Naive thymus-derived CD4-positive, alpha-beta T cell (primary cell): ENCODE measurements at places on chromosomes 3 and 15. TPM values are rescaled to one million over a fixed set of nuclear protein-coding genes. Genes with fewer than 3 reads are reported as not detected.

- no peak for DNase-seq
Measured at GRCh38 chr3:124396339-124396950, 333.8 kb upstream of the UMPS start.

GRCh38 chr15:42608110-42608531 lies 32.7 kb downstream of the STARD9 start:
- peak; percentile 9 for DNase-seq

GRCh38 chr15:25850154-25851111 lies 12.7 kb downstream of the ATP10A start:
- DNase-seq: peak; percentile 42

- DNase-seq: no peak
Measured at GRCh38 chr3:110414855-110415254, 656.8 kb upstream of the NECTIN3 start.

RTP4 gene
- total RNA-seq: 1.6 TPM

- DNase-seq: no peak
Measured at GRCh38 chr3:170480111-170480510, 61.4 kb downstream of the CLDN11 start.

STARD9 gene
- total RNA-seq: 9.7 and 10.5 TPM in 2 replicates

- no peak for DNase-seq
Measured at GRCh38 chr3:181558870-181559269, 152.9 kb upstream of the SOX2 start.

ZXDC gene
- 71.3 TPM for total RNA-seq

TMEM207 gene
- not detected in 2 replicates for total RNA-seq

DNA sequence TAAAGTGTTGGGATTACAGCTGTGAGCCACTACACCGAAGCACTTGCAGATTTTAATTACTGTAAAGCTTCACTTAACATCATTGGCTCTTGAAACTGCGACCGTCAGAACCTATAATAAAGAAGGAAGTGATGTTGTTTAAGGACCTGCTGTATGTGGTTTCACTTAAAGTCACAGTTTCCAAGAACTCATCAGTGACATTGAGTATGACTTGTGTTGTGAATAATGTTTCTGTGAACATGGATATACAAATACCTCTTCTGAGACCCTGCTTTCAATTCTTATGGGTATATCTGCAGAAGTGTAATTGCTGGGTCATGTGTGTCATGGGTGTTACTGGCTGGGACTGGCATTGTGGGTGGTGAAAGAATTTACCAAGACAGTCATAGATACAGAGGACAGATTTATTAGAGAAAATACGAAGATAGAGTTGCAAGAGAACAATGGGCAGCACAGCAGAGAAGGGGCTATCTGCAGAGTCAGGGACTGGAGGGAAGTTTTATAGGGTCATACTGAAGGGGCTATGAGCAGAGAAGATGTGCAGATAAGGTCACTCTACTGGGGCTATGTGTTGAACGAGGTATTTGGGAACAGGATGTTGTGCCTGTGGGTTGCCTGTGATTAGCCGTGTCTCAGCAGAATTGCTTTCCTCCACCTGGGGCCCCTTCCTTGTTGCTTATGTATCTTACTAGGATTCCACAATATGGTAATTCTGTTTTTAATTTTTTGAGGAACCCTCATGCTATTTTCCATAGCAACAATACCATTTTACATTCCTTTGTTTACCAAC lies 4.5 kb downstream of the NDUFB5 start:
- DNase-seq: no peak
